ENCODE measurements at places on chromosomes 12 and 14.

DNA sequence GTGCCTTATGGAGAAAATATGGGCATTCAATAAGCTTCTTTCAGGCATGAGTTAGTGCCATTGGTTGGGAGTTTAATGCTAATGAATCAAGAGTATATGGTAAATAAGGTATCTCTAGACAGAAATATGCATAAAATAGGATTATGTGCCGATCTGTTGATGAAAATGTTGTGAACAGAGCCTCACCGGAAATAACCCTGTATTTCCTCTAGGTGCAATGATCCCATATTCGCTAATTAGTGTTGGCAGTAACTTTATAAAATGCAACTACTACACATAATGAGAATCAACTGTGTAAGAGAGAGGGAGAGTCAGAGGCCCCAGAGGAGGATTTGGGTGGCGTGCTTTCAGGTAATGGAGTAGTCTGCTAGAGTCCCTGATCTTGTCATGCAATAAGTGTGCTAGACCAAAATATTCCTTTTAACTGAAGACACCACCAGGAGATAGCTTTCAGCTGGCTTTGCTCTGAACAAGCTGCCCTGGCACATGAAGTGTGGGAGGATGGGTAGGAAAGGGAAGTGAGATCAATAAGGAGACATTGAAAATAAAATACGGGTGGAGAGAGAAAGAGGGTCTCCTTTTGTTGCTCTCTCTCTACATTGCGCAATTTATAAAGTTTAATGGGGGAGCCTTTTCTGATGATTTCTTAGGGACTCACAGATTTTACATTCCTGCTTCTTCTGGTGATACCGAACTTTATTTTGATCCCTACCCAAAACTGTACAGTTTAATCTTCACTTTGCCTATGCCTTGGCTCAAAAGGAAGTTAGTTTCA lies 68.6 kb upstream of the PLXNC1 start:
- no peak for DNase-seq

GRCh38 chr12:80053051-80053790 lies 46.1 kb upstream of the OTOGL start:
- no peak for DNase-seq

- no peak for DNase-seq
Observed at GRCh38 chr14:59305231-59305630, 116.8 kb downstream of the DAAM1 start.

GRCh38 chr14:103366741-103367140 lies 18.5 kb upstream of the MARK3 start:
- no peak for DNase-seq

DNA sequence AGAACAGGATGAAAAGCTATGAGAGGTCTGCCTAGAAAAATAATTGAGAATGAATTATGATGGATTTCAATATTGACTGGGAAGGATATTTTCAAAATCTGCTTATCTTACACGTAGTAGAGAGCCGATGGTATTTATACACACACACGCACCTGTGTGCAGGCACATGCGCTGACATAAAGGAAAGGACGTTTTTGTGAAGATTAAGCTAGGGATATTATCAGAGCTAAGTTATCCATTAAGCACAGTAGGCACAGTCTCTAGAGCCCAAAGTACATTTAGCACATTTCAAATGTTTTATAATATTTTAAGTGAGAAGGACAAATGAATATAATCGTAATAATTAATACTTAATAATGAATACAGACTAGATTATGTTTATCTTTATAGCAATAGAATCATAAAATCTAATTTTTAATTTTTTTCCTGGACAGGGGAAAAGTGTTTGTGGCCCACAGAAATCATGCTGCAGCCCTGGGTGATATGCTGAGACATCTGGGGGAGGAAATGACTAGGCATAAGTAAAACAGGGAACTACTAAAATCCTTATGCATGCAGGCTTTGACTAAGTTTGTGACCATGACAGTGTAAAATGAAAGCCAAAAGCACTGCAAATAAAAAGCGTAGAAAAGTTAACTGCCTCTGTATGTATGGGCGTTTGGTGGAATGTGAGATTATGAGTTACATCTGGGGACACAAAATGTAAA lies 146.1 kb downstream of the KITLG start:
- no peak for DNase-seq

GRCh38 chr14:42729681-42730080 lies 1123.0 kb downstream of the LRFN5 start:
- no peak for DNase-seq

GRCh38 chr14:92447416-92448197 lies 66.0 kb upstream of the RIN3 start:
- DNase-seq = no peak

GRCh38 chr14:96261772-96262655 lies 6.0 kb downstream of the BDKRB1 start:
- no peak for DNase-seq

GRCh38 chr12:56840922-56841321 lies 77.8 kb downstream of the HSD17B6 start:
- DNase-seq = no peak

DNA sequence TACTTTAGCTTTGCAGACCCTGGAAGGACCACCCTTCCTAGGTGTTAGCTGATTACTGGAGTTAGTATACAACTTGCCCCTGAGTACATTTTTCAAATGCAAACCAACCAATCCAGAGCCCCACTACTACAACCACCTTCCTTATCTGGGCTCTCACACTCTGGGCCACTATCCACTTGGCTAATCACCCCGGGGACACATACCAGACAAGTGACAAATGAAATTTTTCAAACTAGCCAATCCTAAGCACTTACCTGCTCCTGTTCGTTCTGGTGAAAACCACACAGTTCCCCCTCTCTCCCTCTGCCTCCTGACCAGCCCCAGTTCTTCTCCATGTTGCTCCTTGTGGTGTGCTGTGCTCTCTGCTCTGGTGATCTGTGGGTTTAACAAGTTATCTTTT lies 140.4 kb downstream of the CNTN1 start:
- DNase-seq = no peak

DNA sequence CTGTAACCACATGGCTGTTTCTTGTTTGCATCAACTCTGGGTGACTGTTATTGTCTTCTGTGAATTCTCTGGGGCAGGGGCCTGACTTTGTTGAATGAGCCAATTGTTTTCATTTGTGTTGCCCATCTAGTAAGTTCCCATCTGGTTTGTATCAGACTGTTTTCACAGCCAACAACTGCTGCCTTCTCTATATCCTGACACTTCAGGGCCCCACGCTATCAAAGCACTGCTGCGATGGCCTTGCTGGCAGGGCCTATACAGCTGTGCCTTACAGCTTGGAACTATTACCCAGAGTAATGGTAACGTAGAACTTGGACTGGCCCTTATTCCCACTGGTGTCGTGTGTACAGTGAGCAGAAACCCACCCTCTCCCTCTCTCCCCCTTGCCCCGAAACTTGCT lies 104.3 kb upstream of the DACT1 start:
- DNase-seq = peak; percentile 81

GRCh38 chr14:72708708-72709475 lies 185.0 kb downstream of the DPF3 start:
- DNase-seq = peak; percentile 60

DNA sequence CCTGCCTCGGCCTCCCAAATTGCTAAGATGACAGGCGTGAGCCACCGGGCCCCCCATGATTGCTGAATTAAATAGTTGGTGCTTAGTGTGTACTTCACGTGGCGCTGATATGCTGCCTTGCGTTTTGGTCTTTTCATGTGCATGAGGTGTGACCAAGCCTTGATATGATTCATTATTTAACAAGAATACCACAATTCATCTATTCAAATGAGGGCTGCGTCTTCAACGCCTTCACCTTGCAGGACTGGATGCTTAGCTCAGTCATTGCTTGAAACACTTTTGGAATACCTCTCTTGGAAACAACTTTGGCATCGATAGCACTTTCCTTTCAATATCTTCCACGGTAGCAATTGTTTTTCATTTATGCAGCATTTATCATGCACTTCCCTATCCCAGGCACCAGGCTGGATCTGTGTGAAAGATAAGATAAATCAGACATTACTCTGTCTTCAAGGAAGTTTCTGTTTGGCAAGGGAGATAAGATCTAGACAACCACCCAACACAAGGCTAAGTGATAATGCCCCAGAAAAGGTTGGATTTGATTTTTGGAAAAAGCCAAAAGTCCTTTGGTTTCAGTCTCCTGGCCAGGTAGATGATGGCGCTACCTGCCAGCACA lies 1.3 kb upstream of the TEAD4 start:
- no peak for DNase-seq

DNA sequence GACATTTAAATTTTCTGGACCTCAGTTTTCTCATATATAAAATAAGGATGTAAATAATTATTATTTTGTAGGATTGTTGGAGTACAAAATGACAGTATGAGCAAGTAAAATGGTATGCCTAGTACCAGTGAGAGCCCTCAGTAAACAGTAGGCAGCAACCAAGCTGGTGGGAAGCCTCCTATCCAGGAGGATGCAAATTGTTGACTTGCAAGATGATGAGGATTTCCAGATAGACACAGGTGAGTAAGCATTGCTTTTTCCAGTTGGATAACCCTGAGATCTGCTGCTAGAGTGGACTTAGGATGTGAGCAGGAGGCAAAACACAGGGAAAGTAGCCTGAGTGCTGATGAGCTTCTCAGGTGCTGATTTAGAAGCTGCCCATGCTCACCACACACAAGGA lies 28.2 kb upstream of the AMIGO2 start:
- DNase-seq = no peak

DNA sequence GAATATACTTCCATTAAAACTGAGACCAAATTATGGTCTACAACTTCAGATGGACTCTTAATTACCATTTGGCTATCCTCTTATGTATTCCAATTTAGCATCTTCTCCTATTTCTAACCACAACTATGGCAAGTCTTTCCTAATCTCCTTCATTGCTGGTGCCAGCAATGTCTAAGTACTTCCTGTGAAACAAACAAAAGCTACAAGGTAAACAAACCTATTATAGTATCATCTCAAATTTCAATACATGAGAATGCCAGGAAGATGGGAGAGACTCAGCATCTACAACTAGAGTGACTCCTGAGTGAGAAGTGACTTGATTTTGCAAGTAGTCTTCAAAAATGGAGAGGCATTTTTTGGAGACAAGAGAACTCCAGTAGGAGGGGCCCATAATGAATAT lies 202.9 kb upstream of the ATXN7L3B start:
- no peak for DNase-seq

GRCh38 chr14:24911324-24912109 lies 138.4 kb downstream of the STXBP6 start:
- no peak for DNase-seq

DNA sequence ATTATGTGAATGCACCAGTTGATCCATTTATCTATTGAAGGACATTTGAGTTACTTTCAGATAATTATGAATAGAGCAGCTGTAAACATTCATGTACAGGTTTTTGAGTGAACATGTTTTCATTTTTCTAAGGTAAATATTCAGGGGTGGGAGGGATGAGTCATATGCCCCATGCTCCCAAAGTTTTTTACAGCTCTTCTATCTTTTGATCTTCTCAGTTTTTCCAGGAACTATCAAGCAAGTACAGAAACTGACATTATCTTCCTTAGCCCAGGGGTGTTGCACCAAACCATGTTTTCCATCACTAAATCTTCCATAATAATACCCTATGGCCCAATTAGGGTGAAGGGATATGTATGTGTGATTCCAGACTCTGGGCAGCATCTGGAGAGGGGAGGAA lies 384.5 kb downstream of the EMP1 start:
- DNase-seq = no peak

DNA sequence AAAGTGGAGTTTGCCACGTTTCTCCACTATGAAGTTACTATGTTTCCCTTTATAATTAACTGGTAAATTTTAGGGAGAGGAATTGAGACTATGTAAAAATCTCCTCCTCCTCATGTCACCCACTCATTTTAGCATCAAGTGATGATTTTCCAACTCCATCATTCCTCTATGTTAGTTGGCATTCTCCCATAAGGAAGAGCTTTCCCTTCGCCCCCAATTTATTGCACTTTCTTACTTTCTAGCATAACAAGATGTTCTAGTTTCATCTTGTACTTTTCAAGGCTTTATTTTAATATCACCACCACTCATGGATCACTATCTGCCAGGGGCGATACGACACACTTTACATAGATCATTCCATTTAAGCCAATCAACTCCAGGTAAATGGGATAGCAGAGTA lies 97.1 kb downstream of the RPS6KA5 start:
- no peak for DNase-seq

- DNase-seq = no peak
Observed at GRCh38 chr14:55780156-55780946, 200.3 kb downstream of the KTN1 start.

GRCh38 chr14:90191585-90191984 lies 64.8 kb upstream of the PSMC1 start:
- no peak for DNase-seq

GRCh38 chr14:58738876-58739275 lies 101.1 kb downstream of the DACT1 start:
- DNase-seq = no peak

DNA sequence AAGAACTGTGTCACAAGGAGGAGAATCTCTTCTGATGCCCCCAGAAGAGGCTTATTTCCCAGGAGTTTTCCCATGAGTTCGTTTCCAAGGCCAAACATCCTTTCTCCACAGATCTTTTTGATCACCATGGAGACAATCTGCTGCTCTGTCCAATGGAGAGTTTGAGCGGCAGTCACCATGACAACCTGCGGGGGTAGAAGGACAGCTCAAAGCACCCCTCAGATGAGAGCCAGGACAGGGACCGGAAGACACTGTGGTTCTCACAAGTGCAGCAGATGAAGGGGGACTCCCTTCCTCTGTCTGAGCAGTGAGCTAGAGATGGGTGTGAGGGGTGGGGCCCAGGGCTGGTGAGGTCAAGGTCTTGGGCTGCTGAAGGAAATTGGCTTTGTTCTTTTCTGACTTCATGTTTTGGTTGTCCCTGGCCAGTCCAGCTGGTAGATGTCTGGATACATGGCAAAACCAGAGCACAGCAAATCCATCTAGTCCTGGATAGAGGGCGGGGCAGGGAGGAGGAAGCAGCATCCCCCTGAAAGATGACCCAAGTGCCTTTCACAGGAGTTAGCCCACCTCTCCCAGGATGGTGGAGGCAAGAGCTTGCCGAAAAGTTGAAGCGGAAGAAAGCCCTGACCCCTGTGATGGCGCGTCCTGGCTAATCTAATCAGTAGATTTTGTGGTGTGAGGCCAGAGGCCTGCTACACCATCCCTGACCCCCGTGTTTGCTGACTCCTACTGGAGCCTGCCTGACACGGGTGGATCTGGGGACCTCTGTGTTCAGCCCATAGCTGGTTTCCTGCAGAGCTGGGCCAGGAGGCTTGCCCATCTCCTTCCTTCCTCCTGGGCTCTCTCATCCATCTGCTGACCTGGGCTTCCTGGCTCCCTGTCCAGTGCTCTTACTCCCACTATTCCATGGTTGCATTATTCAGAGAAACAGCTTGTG lies 24.4 kb downstream of the DHRS2 start:
- DNase-seq = no peak

DNA sequence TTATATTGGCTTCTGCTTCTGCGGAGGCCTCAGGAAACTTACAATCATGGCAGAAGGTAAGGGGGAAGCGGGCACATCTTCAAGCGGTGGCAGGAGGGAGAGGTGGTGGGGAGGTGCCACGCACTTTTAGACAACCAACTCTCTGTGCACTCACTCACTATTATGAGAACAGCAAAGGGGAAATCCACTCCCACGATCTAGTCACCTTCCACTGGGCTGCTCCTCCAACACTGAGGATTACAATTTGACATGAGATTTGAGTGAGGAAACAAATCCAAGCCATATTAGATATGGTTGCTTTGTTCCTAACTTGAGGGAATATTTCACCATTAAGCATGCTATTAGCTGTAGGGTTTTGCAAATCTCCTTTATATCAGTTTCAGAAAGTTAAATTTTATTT lies 80.3 kb downstream of the UNC79 start:
- DNase-seq = no peak

GRCh38 chr14:32481707-32482106 lies 152.6 kb downstream of the AKAP6 start:
- no peak for DNase-seq

- no peak for DNase-seq
Observed at GRCh38 chr12:116323406-116324386, 46.2 kb upstream of the MED13L start.

- DNase-seq = no peak
Observed at GRCh38 chr12:99002156-99002555, 357.1 kb downstream of the APAF1 start.
